ENCODE measurements at places on chromosomes 4 and X.

DNA sequence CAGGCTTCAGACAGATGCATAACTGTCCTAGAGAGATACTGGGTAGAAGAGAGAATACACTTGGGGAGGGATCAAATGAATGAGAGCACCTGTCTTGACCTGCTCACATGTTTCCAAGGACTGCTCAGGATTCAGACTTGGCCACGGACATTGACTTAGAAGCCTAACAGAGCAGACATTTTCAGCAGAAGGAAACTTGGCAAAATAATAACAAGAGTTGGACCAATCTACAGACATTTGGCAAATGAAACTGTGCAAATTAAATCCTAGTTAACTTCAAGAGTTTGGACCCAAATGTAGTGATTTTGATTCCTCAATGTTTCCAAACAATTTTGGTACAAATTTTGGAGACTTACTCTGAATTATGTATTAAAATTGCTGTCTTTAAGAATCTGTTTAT lies 223.9 kb downstream of the CAMK2D start:
- DNase-seq = no peak

DNA sequence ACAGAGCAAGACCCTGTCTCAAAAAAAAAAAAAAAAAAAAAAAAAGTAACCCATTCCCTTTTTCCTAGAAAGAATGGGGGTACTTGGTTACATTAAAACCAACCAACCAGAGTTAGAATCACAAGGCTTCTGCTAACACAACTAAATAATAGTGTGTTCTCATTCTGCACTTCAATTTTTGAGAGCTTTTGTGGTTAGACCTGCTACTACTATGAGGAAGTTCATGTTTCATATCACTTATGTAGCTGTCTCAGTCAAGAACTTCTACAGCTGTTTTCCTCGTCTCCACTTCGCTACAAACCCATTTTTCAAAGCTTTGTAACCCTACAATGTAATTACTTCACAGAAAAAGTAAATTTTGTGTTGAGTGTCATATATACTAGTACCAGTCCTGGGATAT lies 58.3 kb downstream of the PDHA2 start:
- no peak for DNase-seq

GRCh38 chrX:42025861-42026260 lies 102.5 kb upstream of the CASK start:
- DNase-seq = no peak

DNA sequence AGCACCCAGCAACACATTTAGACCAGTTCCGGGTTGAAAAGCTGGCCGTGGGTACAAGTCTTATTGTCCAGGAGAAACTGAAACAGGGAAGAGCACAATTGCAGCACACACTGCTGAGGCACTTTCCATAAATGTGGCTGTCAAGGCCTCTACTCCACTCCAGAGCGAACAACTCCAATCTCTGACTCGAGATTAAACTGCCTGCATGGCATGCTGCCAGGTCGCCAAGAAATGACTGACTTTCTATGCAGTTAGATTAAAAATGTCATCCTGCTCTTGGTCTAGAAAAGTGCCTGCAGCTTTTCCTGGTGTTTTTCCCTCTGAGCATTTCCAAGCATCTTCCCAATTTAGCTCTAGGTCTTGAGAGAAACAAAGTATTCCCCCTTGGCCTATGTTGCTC lies 260.6 kb upstream of the EMCN start:
- no peak for DNase-seq

GRCh38 chrX:46791927-46792809 lies 33.2 kb upstream of the SLC9A7 start:
- peak; percentile 16 for DNase-seq

DNA sequence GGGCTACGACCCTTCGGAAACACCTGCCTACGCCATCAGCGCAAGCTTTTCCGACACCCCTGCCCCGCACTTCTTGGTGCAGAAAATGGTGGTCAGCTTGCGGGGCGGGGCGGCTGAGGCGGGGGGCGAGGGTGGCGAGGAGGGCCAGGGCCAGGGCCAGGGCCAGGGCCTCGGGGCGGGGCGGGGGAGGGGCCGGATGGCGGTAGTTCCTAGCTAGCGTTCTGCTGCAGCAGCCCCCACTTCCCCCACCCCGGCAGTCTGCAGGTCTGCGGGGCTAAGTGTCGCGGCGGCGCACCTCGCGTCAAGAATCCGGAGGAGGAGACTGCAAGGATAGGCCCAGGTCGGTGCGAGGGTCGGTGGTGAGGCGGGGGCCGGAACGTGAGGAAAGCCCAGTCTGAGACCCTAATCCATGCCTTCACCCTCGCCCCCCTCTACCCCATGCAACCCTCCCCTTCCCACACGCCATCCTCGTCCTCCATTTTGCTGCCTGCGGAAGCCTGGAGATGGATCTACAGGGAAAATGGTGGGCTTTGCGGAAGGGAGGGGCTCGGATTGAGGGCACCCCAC lies 600 bp downstream of the BEX4 start:
- DNase-seq = no peak

DNA sequence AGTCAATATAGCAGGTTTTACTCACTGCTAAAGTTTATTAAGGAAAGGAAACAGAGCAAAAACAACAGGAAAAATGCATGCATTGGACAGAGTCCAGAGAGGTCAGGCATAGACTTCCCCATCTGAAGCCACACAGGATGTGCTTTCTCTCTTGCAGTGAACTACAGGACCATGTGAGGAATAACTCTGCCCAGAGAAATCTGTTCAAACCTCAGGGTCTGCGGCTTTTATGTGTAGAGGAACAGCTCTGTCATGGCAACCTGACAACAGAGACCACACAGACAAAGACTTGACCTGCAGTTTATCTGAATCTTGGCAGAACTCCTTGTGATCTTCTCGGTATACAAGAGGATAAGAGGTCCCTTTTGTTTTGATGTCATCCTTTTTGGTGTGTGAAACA lies 46.3 kb upstream of the LONRF3 start:
- DNase-seq = no peak

GRCh38 chrX:275967-276580 lies 5.1 kb upstream of the PLCXD1 start:
- no peak for DNase-seq

DNA sequence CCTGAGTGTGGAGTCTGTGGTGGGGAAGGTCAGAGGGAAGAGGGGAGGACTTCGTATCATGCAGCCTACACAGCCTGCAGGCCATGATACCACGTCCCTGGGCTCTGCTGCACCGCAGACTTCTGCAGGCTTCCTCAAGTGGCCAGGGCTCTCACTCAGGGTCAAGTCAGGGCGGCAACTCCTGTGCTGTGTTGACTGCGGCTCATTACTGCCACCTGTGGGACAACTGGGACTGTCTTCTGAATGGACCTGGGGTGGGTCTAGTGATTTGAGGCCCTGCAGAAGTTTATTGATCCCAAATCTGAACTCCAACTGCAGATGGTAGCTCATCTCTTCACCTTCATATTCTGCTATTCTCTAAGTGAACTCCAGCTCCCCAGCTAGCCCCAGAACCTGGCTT lies 167.1 kb downstream of the NSUN7 start:
- no peak for DNase-seq

DNA sequence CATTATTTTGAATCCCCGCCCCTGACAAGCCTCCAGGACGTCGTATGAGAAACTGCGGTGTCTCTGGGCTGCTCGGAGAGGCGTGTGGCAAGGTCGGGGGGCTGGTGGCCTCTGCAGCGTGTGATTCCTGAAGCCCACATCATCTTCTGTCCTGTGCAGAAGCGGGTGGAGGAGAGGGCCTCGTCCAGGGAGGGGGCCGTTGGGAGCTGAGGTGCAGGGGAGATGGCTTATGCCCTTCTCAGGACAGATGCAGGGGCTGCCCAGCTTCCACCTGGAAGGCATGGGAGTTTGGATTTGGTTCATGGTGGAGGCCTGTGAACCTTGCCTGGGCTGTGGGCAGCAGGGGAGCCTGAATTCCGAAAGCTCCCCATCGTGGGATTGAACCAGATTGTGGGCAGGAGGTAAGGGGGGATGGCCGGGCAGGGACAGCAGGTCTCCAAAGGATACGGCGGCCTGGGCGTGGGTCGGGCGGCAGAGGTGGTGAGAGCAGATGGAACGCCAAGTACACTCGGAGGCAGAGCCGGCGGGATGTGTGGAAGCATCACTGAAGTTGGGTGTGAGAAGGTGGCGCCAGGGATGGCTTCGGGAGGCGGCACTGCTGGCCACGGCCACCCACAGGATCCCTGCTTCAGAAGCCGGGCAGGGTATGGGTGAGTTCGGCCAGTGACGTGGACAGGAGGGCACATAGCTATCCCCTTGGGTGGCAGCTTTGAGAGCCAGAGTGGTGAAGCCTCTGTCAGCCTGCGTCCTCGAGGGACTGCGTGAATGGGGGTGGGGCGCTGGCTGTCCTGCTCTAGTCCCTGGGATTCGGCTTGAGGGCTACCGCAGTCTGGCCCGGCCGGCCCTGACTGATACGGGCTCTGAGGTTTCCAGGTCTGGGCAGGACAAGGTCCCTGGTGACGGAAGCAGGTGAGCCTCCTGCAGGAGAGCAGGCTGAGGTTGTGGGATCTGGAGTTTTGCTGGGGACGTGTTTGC lies 76.3 kb upstream of the ADRA2C start:
- no peak for DNase-seq

GRCh38 chr4:173573286-173573685 lies 43.3 kb upstream of the HAND2 start:
- DNase-seq = no peak

DNA sequence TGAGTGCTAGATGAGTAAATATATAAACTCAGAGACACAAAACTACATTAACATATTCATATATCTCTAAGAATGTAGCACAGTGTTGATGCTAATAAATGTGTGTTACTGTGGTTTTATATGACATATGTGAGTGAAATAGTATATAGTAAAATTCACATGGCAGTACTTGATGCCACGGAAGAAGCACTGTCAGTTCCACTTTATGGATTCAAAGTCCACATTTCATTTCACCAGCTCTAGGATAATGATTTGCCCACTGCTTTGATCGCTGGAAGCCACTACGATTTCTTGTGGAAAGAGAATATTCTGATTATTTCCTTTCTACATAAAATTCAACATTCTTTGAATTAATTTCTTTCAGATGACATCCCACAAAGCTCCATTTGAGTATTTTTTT lies 181.2 kb downstream of the GBA3 start:
- DNase-seq = no peak

GRCh38 chrX:103774070-103774642 lies 2.5 kb upstream of the PLP1 start:
- DNase-seq = no peak

DNA sequence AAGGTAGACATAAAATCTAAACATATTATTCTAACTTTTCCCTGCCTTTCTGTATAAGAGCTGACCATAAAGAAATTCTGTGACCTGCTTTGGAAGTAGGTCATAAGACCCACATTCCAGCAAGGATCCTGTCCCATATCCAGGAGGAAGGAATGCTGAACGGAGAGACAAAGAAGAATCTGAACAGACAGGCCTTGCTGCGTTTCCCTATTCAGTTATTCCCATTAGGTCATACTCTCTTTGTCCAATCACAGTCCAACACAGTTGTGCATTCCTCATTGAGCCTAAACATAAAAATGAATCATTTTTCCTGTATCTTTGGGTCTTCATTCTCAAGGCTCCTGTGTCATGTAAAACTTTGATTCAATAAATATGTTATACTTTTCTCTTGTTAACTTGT lies 287.6 kb upstream of the TAPT1 start:
- DNase-seq = no peak

DNA sequence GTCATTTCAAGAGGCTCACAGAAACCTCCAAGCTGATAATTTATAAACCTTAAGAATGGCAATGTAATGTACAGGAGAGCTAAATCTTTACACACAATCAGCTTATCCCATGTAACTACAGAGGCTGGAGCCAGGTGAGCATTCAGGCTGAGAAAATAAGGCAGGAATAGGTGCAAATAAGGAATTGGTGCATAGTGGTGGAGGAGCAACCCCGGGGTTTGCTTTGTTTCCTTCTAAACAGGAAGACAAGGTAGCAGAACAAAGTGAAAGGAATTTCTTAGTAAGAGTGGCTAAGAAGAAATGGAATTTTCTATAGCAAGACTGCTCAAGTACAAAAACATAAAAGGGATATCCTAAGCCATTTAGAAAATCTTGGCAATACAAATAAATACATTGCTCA lies 82.4 kb downstream of the NR3C2 start:
- DNase-seq = no peak

Data from GM12864 (cell line).